Mesothelial cell of epicardium (in vitro differentiated cells): ENCODE measurements at places on chromosomes 3 and 15. TPM values are rescaled to one million over a fixed set of nuclear protein-coding genes. Genes with fewer than 3 reads are reported as not detected.

The CLDN1 gene
- 11.4 to 12.8 TPM (median 11.4 TPM) in 3 replicates for total RNA-seq

The TP63 gene
- 25.5 to 28.6 TPM (median 25.9 TPM) in 3 replicates for total RNA-seq

GRCh38 chr15:31393444-31394091 lies 66.9 kb downstream of the KLF13 start:
- no peak overlapping the region for H3K27ac ChIP-seq
- H3K4me1 ChIP-seq: peaks cover 26% of the 10 kb centered on the region
- peaks cover 27% of the 10 kb centered on the region for H3K27me3 ChIP-seq
- H3K36me3 ChIP-seq: peaks cover 10% of the 10 kb centered on the region

- no peaks in the 10 kb centered on the region for H3K27me3 ChIP-seq
- no peak overlapping the region for H3K4me3 ChIP-seq
- H3K36me3 ChIP-seq: no peaks in the 10 kb centered on the region
- no peak for DNase-seq
- H3K27ac ChIP-seq: no peak overlapping the region
- peaks cover 6% of the 10 kb centered on the region for H3K4me1 ChIP-seq
Observed at GRCh38 chr3:175749981-175750380, 890.8 kb downstream of the NAALADL2 start.

GRCh38 chr15:66841953-66842681 lies 140.1 kb downstream of the SMAD6 start:
- peak overlapping the region; percentile 48 for H3K4me3 ChIP-seq
- DNase-seq: peak; percentile 76
- peaks cover 64% of the 10 kb centered on the region for H3K4me1 ChIP-seq
- no peaks in the 10 kb centered on the region for H3K36me3 ChIP-seq
- peak overlapping the region; percentile 99 for H3K27ac ChIP-seq

DNA sequence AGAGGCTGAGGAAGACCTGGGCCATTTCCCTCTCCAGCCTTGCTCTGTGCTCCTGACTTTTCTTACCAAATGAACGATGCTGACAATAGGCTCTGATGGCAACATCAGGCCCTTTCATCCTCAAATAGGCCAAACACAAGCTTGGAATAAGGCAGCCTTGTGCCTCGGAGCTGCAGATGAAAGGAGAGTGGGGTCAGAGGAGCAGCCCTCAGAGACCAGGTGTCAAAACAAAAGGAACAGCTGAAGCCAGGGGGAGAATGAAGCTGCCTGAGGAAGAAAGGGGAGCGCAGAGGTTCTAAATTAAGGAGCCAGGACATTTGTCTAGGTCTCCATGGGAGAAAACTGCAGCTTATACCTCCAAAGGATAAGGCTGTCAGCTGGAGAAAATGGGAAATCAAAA lies 5.1 kb downstream of the BFSP2 start:
- DNase-seq: no peak
- H3K27ac ChIP-seq: no peak overlapping the region
- no peaks in the 10 kb centered on the region for H3K4me1 ChIP-seq
- no peaks in the 10 kb centered on the region for H3K36me3 ChIP-seq
